ENCODE measurements at places on chromosomes 2 and 18.

GRCh38 chr2:112733456-112733855 lies 12.6 kb downstream of the NT5DC4 start:
- no peak for DNase-seq

DNA sequence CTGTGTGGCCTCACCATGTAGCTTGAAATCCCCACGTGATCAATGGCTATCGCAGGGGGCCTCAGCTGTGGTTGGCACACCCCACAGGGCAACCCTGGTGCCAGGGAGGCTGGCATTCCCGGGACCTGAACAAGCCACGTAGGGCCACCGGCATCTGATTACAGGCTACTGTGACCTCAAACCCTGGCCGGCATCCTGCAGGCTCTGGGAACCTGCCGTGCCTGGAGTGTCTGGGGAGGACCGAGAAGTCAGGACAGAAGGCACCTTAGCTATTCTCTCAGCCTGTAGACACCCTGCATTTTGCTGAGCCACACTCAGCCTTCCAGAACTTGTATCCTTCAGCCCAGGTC lies 213.0 kb downstream of the GLI2 start:
- DNase-seq = no peak

GRCh38 chr2:134227666-134228065 lies 26.2 kb upstream of the MGAT5 start:
- no peak for DNase-seq

DNA sequence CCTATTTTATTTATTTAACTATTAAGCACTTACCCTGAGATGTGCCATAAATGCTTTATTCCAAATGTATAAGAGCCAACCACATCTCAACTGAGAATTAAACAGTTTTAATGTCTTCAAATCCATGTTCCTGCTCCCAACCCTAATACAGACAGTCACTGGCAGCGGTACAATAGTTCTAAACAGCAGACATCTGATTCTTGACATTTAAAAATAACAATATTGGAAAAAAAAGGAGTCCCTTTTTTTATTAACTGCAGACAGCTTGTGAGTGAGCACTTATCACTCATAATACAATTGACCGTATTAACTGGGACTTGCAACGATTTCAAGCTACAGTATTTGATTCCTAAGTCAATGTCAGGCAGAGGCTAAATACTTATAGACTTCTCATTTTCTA lies 424.6 kb downstream of the TGIF1 start:
- no peak for DNase-seq

DNA sequence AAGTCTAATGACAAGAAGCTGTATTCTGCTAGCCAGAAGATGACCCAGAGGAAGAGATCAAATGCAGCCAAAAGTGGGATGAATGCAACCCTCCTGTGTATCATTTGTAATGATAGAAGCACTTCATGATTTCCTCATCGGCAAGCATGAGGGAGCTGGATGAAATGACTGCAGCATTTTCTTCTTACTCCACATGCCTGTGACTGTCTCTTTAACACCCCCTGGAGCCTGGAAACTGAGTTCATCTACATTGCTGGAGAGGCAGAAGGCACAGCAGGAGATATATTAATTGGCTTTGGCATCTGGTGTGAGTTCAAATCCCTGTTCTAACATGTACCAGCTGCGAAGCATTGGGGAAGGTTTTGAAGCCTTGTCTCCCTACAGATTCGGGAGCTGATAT lies 37.7 kb downstream of the ID2 start:
- no peak for DNase-seq

All from NCI-H2107 (cell line).